GM12878 (cell line): ENCODE measurements at places on chromosomes 3 and 15.

DNA sequence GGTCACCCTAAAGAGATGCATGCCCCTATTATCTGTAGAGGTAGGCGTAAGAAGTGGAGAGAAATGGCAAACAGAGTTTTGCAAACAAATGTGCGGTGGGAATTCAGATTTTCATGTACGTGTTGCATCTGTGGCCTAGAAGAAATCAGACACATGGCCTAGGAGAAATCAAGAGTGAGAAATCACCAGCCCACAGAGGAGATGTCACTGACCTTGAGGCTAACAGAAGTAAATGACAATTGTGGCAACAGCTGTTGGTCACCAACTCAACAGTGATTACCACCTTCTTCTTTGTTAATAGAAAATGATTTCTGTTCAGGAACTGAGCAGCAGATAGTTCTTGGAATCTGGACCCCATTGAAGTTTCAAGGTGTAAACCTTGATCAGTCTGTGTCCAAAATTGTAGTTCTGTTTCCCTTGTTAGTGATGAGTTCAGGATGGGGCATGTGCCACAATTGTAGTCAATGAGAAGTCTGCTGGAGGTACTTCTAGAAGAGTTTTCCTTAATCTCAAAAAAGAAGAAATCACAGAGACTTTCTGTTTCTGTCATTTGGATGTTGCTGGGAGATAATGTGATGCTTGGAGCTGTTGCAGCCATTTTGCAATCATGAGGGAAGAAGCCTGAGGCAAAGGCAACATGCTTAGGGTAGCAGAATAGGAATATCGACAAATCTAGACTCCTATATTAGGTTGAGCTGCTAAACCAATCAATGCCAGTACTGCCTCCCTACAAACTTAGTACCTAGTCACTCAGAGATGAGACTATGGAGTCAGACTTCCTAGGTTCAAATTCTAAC is 34.3 kb upstream of the RFTN1 start:
- no peak for DNase-seq

- DNase-seq, result no peak
These were observed 17.6 kb downstream of the CALML4 start for GRCh38 chr15:68187559-68187958.

- DNase-seq, result no peak
These were observed 331.4 kb upstream of the GOLIM4 start for GRCh38 chr3:168427156-168427555.

- no peak for DNase-seq
These were observed 34.9 kb downstream of the DCLK3 start for GRCh38 chr3:36729204-36730056.

- DNase-seq, result no peak
These were observed 108.9 kb upstream of the PROK2 start for GRCh38 chr3:71893702-71894479.

DNA sequence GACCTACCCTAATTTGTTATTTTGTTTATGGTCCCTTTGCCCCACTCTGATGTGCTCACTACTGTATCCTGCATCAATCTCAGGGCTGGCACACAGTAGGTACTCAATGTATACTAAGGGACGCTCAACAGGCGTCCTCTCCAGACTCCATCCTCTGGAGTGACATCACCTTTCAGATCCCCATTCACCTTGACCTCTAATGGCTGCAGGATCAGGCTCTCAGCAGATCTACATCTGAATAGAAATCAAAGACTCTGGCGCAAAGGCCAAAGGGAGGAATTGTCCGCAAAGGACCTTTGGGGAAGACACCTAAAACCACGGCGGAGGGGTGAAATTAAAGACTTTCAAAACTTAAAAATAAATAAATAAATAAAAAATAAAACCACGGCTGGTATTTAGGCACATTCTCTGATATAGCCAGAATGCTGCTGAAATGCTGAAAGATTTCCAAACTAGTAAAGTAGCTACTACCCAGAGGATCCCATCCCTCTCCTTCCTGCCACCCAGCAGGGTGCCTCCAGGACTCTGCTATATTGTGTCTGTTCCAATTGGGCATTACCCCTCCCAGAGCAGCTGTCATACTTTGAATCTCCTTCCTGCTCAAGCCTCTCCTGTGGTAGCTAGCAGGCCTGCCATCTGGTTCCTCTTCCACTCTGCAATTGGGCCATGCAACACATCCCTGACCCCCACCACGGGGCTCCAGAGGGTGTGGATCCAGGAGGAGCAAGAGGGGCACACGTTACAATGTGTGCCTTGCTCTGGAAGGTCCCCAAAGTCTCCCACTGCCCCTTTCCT is 6.1 kb downstream of the SHF start:
- no peak for DNase-seq

DNA sequence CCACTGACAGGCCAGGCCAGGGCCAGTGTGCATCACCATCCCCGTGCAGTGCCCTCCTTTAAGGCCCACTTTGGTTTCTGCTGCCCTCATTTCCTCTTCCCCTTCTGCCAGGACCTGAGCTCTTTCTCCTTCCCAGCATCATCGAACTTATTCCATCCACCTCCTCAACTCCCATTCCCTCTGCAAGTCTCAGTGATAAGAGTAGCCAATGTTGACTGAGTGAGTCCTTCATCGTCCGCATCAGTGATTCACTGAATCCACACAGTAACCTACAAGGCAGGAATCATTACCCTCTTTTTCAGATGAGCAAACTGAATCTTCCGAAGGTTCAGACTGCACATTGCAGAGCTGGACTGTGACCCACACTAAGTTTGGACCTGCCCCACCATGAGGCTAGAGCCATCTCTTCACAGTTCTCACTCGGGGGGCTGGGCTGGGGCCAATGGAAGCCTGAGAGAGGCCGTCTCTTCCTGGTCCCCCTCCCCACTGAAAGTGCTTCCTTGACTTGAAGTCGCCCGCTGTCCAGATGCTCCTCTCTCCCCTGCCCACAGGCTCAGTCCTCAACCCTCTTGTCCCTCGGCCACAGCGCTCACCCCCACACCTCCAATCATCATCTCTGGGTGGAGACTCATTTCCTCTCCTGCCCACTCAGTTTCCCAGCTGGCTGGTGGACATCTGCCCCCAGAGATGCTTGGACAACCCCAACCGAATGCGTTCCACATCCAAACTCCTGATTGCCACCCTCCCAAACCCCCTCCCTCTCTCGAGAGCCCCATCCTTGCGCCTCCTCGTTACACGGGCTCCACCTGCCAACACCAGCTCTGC is 15.2 kb upstream of the ANPEP start:
- DNase-seq, result no peak

- no peak for DNase-seq
These were observed 1.2 kb downstream of the MECOM start for GRCh38 chr3:169662132-169662842.

DNA sequence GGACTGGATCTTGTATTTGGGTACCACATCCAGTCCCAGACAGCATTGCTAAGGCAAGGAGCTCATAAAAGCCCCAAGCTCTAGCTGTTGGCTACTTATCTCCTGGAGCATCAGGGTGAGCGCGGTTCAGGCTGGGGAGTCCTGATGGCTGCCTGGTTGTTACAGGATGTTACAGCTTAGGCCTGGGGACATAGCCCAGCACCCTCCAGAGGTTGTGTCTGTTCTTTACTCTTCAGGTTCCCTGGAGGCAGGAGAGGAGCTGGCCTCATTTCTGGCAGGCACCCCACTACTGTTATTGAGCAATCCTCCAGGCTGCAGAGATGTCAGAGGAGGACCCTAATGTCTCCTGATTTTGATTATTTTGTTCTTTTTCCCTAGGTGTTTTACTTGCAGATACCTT is 26.6 kb downstream of the APBA2 start:
- no peak for DNase-seq

GRCh38 chr3:72082776-72083462 is 298.0 kb upstream of the PROK2 start:
- no peak for DNase-seq

DNA sequence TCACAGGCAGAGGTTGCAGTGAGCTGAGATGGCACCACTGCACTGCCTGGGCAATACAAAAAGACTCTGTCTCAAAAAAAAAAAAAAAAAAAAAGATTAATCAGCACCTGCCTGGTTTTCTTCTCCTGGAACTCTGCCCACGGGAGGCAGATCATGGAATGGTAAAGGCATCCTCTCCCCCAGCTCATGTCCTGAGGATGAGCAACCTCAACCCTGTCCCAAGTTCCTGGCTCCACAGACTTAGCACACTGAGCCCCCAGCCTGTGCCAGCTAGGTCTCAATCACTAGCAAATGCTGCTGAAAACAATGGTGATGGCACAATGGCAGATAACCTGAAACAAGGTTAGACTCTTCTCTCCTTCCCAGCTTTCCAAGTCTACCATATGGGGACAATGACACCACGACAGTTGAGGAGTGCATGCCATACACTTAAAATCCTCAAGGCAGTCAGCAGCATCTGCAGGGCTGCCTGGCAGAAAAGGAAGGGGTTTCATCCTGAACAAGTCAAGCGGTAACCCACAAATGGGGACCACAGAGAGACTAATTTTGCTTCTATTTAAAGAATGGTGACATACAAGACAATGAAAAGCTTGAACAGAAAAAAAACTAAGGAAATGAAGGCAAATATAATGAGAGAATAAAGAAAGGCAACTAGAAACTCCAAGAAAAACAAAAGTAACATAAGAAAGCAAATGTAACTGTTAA is 4.8 kb downstream of the CLN6 start:
- DNase-seq, result peak; percentile 72
